ENCODE measurements at places on chromosomes 16 and 17.

GRCh38 chr17:27384261-27384701 lies 72.0 kb upstream of the KSR1 start:
- DNase-seq: no peak

DNA sequence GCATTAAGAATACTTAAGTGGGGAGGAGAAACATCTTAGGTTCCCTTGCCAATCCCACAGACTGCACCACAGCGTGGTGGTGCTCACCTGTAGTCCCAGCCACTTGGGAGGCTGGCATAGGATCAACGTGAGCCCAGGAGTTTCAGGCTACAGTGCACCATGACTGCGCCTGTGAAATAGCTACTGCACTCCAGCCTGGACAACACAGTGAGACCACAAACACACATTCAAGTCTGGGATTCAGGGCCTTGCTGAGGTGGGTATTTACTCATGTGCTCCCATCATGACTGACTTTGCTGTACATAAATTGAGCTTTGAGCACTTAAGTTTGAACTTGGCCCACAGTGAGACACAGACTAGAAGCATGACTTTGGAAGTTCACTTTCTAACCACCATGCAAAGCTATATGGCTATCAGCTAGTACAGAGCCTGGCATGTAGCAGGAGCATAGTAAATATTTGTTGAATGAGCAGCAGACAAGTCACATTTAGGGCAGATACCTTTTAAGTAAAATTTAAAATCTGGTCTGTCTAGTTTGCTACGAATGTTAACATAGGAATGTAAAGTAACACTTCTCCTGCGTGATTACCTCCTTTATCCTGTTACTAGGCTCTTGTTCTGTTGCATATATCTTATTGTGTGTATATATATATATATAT lies 33.5 kb downstream of the CEP95 start:
- no peak for DNase-seq

- no peak for DNase-seq
Observed at GRCh38 chr16:12793120-12793864, 10.4 kb downstream of the CPPED1 start.

- no peak for DNase-seq
Observed at GRCh38 chr16:17571499-17572093, 100.8 kb upstream of the XYLT1 start.

DNA sequence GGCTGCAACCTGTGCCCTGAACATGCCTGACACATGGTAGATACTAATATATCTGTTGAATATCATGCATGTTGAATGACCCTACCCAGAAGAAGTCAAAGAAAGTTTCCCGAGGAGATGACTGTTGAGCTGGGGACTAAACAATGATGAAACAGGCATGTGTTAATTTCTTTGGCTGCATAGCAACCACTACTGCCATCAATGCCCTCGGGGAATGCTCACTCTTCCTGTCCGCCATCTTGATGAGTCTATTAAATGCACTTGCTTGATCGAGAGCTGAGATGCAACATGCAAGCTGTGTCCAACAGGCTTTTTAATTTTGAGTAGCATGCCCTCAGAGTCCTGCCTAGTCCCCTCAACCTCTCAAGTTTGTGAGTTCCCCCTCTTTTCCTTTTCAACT lies 31.3 kb downstream of the GRIN2A start:
- DNase-seq: no peak

DNA sequence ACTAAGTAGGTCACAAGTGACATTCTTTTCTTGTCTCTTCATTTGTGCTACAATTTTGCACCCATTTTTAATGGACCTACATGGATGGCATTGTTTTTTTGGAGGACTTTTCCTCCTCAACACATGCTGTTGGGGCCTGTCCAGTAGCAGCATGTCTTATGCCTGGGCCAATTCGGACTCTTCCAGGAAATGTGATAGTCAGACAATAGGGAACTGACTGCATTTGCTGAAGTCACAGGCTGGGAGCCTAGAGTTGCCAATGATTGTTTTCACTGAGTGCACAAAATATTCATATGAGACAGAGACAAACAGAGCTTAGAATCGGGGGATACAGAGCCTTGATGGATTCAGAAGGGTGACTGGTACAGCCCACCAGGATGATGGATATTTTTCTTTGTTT lies 867.3 kb upstream of the GOT2 start:
- no peak for DNase-seq
